ENCODE measurements at places on chromosomes 1 and 21. TPM values are rescaled to one million over a fixed set of nuclear protein-coding genes. Genes with fewer than 3 reads are reported as not detected.

DNA sequence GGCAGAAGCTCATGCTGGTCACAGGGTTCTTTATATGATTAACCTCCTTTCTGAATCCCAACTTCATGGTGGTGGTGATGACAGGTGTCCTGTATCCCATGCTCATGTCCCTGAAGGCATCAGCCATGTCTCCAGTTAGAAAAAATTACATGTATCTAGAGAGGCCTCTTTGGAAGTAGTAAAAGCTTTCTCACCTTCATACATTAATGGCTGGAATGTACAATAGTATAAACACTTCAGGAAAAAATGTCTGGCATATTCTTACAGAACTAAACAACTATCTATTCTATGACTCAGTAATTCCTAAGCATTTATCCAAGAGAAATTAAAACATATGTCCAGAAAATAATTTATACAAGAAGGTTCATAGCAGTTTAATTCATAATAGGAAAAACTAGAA is 34.0 kb downstream of the ADAM30 start:
- no peak for DNase-seq

DNA sequence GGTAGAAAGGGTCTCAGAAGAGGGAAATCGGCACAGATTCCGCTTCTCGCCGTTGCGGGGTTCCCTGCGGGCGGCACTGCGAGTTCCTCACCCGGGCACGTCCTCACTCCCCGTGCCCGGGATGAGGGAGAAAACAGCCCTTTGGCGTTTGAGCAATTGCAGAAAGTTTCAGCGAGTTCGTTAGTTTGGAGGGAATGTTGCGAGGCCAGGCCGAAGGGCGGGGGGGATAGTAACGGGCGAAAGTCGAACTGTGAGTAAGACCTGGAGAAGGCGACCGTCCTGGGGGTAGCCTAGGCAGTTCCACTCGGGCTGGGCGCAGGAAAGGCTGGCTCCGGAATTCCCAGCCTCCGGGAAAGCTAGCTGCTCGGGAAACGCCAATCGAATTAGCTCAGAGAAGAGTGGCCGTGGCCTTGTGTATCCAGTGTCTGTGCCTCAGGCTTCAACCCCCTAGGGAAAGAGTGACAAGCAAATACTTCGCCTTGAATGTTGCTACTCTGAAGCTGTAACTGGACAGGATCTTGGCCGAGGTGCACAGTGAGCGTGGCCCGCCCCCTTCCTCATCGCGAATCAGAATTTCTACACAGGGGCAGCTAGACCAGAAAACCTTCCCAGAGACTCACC is 787 bp downstream of the PTGFR start:
- no peak for DNase-seq

GRCh38 chr1:231419147-231419546 is 2.9 kb downstream of the EGLN1 start:
- no peak for DNase-seq

- no peak for DNase-seq
Observed at GRCh38 chr21:27196651-27197050, 229.8 kb upstream of the ADAMTS5 start.

Gene S100A7A
- not detected for total RNA-seq

Gene CELA2A
- total RNA-seq = not detected

GRCh38 chr1:247291833-247292561 is 36.1 kb downstream of the VN1R5 start:
- no peak for DNase-seq

DNA sequence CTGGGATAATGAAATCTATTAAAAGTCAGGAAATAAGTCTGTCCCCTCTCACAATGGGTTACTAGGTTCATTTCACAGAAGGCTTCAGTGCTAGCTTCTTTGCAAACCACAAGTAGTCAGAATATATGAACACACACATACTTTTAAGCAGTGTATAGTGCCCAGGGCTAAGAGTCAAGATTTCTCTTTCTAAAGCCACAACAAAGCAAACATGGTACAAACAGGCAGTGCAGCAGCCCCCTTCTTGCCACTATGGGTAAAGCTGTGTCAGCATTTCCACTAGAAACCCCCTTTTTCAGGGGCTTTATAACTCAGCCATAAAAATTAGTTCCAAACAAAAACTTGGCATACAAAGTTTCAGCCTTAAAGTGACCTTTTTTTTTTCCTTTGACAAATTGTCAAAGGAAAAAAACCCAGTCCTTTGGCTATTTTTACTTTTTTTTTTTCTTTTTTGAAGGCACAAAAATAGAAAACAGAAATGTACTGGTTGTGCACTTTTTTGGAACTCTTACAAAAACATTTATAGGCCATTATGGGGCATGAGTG is 315.4 kb downstream of the LMO4 start:
- DNase-seq = no peak

Gene AUNIP
- total RNA-seq = 28.9 TPM

- peak; percentile 86 for DNase-seq
Observed at GRCh38 chr1:7042322-7043190, 257.3 kb downstream of the CAMTA1 start.

Gene AGL
- total RNA-seq = 15.0 TPM

Gene UROD
- 177 TPM for total RNA-seq

GRCh38 chr1:106846656-106847055 is 209.8 kb upstream of the PRMT6 start:
- DNase-seq = no peak

DNA sequence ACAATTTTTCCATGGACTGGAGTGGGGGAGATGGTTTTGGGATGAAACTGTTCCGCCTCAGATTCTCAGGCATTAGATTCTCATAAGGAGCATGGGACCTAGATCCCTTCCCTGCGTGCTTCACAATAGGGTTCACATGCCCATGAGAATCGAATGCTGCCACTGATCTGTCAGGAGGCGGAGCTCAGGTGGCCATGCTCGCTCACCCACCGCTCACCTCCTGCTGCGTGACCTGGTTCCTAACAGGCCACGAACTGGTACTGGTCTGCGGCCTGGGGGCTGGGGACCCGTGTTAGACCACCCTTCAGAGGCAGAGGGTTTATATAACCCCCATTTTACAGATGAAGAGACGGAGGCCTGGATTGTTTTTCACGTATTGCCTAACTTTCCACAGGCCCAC is 16.3 kb upstream of the SRSF4 start:
- DNase-seq = no peak

GRCh38 chr1:91683598-91683951 is 182.9 kb downstream of the CDC7 start:
- DNase-seq = no peak

DNA sequence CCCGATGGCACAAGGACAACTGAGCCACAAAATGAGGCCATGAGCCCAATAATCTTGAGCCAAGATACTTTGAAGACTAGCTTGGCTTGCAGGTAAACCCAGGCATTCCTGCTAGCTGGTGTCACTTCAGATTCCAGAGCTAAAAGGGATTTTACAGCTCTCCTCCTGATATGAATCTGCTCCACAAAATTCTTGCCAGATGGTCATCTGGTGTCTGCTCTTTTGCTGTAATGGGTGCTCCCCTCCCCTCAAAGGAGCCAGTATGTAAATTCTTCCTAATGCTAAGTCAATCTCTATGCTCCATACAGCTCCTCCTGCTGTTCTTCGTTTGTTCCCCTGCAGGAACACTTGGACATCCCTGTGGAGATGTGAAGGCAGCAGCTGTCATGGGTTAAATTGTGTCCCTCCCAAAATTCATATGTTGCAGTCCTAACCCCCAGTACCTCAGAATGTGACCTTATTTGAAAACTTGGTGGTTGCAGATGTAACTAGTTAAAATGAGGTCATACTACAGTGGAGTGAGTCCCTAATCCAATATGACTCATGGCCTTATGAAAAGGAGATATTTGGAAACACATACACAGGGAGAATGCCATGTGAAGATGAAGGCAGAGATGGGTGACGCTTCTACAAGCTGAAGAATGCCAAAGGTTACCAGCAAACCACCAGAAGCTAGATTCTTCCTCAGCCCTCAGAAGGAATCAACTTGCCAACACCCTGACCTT is 180.6 kb upstream of the PALMD start:
- DNase-seq = peak; percentile 86

Gene OR14K1
- not detected for total RNA-seq

Gene C1orf115
- 1.4 TPM for total RNA-seq

DNA sequence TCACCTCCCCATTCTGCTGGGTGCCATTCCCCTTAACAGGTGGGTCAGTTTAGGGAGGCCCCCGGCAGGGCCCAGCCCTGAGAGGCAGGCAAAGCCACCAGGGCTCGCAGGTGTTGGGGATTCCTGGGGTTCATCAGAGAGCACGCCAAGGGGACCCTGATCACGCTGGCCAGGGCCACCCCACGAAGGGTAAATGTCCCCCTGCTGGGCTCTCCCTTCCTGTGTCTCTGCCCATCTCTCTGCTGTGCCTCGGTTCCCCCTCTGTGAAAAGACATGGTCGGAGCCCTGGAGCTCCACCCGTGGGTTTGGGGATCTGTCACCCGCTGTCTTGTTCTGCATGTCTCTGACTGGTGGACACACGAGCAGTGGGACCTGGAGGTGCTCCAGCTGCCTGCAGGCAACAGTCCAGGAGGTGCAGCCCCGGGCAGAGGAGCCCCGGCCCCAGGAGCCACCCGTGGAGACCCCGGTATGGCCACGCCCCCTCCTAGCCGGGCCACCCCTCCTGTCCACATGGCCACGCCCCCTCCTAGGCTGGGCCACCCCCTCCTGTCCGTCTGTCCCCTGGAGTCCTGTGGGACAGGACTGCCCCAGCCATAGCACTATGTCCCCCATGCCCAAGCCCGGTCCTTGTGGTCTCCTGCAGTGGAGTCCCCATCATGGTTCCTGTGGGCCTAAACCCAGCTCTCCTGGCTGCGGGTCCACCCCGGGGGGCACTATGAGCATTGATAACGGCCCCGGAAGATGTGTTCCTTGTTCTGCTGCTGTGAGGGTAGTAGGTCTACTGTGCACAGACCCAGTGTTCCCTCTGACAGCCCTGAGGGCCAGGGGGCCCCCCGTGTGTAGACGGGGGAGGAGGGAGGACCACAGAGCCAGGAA is 6.5 kb downstream of the AIRE start:
- DNase-seq = no peak

- DNase-seq = no peak
Observed at GRCh38 chr1:198088360-198089071, 68.3 kb upstream of the NEK7 start.

DNA sequence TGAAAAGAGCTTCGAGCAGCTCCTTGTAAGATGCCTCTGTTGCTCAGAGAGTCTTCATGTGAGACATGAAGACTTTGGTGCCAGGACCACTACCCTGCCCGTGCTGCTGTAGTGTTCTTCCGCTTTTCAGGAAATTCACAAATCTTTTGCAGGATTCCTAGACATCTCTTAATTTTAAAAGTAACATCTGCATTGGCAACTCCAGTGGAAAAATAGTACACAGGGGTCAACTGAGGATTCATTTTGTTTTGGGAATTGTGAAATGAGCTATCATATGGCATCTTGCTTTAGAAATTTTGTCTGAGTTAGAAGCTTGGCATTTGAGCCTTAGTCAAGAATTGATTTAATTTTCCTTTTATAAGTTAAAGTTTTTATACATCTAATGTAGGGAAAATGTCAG is 7.2 kb downstream of the PRDM2 start:
- no peak for DNase-seq

Gene C1orf87
- total RNA-seq = not detected

GRCh38 chr21:42461881-42462877 is 33.8 kb downstream of the RSPH1 start:
- DNase-seq = no peak

DNA sequence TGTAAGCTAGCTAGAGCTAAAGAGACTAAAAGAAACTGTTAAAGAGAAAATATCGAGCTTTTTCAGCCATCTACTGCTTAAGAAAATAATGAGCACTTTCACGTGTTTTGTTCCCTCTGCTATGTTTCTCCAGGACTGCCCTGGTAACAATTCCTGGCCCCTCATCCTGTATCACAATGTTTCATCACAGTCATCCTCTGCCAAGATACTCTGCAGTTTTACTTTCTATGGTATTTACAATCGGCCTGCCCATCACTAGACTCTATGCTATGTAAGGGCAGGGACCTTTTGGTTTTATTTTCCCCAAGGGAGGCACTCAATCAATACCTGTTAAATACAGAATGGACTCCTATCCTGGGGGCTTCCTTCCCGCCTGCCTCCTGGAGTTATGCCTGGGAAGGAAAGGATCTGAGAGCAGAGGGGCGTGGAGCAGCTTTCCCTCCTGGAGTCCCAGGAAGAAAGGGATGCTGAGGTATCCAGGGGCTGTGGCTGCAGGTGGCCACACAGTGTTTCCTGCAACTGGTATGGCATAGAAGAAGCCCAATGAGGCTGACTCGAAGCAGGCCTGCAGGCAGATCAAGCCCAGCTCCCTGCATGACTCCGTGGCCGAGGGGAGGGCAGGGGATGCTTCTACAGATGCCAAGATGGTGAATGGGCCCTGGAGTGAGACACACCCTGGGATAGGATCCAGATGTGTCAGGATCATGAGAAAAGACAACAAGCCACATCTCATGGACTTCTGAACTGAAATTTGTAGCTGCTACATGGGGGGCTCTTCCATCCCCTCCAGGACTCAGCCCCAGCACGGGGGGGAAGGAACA is 52.9 kb downstream of the MATN1 start:
- no peak for DNase-seq

Gene PCAT6
- total RNA-seq = not detected

DNA sequence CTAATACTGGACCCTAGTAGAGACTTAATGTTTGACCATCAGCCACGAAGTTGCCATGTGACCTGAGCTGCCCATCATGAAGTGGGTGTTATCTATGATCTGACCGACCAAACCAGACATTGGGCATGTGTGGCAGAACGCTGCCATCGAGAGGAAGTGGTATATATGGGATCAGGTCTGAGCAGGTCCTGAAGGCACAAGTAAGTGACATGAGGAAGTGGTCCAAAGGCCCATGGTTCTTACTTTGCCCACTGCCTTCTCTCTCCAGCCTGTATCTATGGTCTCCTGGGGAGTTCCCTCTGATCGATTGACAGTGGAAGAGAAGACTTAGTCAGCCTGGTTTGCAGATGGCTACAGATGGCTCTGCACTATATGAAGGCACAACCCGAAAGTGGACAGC is 7.9 kb downstream of the SPSB1 start:
- no peak for DNase-seq

Gene MTARC1
- total RNA-seq = not detected

Gene LCE1F
- not detected for total RNA-seq

Gene GJA9
- total RNA-seq = not detected

DNA sequence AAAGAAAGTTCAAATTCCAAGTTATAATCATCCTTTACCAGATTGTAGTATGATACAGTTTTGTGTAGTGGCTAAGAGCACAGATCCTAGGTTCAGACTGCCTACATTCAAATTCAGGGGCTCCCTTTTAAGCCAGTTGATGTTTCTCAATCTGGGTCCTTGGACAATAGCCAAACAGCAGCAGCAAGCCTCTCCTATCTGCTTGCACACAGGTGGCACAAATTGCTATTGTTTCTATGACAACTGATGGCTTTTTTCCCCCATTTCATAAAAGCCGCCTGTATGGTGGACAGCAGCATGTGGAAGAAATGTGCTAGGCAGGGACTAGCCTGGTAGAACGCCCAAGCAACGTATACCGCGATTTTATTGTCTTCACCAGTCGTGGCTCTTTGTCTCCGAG is 76.5 kb downstream of the S1PR1 start:
- no peak for DNase-seq

DNA sequence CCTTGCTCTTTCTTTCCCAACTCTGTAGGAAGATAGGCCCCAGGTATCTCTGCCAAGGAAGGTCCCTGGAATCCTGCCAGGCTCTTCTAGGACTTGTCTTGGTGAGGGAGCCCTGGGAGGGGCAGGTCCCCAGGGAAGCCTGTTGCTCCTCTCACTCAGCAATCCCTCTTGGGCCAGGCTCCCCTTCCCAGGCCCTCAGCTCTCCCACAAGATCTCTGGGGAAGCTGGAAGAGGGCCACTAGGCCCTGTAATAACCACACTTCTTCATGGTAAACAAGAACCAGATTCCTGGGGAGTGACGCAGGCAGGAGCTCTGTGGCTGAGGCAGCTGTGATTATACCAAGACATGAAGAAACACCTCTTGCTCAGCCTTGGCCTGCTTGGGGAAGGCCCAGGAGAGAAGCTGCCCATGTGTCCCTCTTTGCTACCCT is 9.9 kb upstream of the MAPKAPK2 start:
- DNase-seq = no peak

Data from G401 (cell line).